ENCODE measurements at places on chromosomes 1 and 21. TPM values are rescaled to one million over a fixed set of nuclear protein-coding genes. Genes with fewer than 3 reads are reported as not detected.
A peak's percentile ranks its signal among the peaks of the same experiment; 100 is the strongest.

The UBL4B gene
- not detected for total RNA-seq

The CLDN17 gene
- not detected for total RNA-seq

GRCh38 chr1:26723013-26723991 lies 27.5 kb downstream of the ARID1A start:
- no peak for DNase-seq

- DNase-seq = no peak
These were observed 134.6 kb upstream of the RUNX3 start for GRCh38 chr1:25064465-25065240.

- no peak for DNase-seq
These were observed 179.2 kb downstream of the ATG4C start for GRCh38 chr1:62962901-62963776.

- no peak for DNase-seq
These were observed 122.1 kb upstream of the KAZN start for GRCh38 chr1:14476170-14476955.

- no peak for DNase-seq
These were observed 5.2 kb upstream of the HSD3B2 start for GRCh38 chr1:119409731-119410130.

DNA sequence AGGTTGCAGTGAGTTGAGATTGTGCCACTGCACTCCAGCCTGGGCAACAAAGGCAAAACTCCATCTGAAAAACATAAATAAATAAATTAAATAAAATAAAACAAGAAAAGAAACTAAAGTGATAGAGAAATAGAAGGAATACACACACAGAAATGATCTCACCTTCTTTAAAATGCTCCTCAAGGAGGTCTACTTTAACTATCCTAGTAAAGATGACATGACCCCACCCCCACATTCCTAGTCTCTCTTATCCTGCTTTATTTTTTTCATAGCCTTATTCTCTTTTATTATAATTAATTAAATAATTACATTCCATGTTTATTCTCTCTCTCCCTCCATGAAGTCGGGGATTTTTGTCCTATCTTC lies 18.0 kb upstream of the CR1L start:
- DNase-seq = no peak

DNA sequence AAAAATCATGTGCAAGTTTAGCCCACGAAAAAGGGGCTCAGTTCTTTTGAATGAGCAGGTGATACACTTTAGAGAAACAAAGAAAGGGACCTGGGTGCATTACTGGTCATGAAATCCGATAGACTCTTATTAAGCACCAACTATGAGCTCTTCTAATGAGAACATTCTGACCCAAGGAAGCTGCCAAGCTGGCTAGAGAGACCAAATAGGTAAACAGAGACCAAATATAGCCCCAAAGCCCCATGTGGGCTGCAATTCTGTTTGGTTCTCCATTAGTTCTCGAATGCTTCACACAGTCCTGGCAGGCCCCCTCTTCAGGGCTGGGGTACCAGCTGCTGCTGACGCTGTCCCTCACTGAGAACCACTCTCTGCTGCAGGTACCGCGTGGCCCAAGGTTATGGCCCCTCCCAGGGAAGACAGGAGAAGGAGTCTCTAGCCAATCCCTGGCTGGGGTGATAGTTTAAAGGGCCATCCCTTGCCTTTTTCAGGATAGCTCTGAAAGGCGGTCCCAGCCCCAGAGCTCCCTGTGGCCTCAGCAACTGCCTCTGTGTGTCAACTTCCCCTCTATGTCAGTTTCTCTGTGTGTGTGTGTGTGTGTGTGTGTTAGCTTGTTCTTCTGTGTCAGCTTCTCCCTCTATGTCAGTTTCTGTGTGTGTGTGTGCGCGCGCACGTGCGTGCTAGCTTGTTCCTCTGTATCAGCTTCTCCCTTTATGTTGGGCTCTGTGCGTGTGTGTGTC lies 7.1 kb upstream of the UBXN10 start:
- no peak for DNase-seq

DNA sequence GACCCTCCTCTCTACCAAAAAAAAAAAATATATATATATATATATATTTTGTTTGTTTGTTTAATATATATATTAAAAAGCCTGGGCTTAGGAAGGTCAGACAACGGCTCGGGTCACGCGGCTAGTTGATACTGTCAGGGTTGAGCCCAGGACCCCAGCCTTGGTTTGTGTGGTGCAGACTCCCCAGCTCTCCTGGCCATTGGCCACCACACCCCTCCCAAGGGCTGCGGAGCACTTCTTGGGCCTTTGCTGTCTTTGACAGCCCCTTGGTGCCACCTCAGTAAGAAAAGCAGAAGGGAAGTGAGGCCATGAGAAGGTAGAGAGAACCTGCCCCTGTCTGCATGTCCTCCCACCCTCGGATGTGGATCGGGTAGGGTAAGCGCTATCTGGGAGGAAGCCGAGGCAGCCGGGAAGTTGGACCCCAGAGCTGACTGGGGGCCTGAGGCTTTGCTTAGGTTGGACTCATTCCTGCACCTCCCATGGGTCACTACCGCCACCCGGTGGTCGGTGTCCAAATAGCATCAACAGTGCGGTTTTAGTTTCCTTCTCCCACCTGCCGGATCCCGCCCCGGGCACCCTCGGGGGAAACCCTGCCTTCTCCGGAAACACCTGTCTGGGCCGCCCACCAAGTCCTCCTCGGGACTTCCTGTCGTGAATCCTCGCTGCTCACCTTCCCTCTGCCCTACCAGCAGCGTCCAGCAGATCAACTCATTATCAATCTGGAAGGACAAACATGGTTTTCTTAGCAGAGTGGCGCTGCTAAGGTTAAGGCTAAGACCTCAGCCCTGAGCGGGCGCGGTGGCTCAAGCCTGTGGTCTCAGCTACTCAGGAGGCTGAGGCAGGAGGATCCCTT lies 29.8 kb upstream of the GNPAT start:
- peak; percentile 86 for DNase-seq

DNA sequence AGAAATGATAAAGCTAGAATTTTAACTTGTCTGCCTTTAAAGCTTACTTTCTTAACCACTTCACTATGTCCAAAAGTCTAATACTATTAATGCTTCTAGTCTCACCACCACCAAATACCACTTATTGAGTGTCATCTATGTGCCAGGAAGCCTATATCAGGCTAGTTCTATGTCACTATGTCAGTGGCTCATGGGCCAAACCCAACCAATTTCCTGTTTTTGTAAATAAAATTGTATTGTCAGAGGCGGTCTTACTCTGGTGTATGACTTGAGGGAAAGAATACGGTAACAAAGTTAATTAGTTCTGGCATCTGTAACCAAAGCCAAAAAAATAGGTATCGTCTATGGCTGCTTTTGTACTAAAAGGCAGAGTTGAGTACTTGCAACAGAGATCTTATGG lies 14.8 kb downstream of the F5 start:
- DNase-seq = no peak
